Chondrocyte (in vitro differentiated cells): ENCODE measurements at places on chromosomes 7 and 10. TPM values are rescaled to one million over a fixed set of nuclear protein-coding genes. Genes with fewer than 3 reads are reported as not detected.

DNA sequence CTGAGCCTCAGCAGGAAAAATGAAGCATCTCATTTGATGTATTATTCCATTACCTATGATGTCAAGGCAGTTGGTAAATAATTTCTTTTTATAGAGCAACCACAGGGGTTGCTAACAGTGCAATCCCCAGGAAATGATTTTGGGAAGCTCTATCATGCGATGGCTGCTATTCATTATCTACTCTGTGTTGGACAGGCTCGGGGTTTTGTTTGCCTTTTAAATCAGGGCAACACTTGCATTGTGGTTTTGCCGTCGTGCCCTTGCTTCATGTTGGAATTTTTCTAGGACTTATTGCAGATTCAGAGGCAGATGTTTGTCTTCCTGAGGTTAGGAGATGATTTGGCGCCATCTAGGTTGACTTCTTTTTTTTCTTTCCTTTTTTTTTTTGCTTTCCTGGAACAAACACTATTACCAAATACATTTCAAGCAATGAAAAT is 128.4 kb downstream of the BICC1 start:
- no peaks in the 10 kb centered on the region for H3K36me3 ChIP-seq
- no peak for DNase-seq
- H3K27me3 ChIP-seq, result no peaks in the 10 kb centered on the region
- peaks cover 71% of the 10 kb centered on the region for H3K4me1 ChIP-seq
- peak overlapping the region; percentile 55 for H3K27ac ChIP-seq

Gene WNT8B
- total RNA-seq, result not detected in 3 replicates

Gene EIF4H
- 209 to 219 TPM (median 217 TPM) in 3 replicates for total RNA-seq

Gene NEUROD6
- total RNA-seq, result not detected in 3 replicates

GRCh38 chr7:14507617-14508016 is 394.9 kb downstream of the DGKB start:
- no peak for DNase-seq
- H3K36me3 ChIP-seq, result peaks cover 2% of the 10 kb centered on the region
- H3K4me1 ChIP-seq, result peaks cover 8% of the 10 kb centered on the region
- no peak overlapping the region for H3K27ac ChIP-seq

GRCh38 chr10:63114031-63114814 is 18.9 kb upstream of the NRBF2 start:
- H3K4me1 ChIP-seq, result peaks cover 33% of the 10 kb centered on the region
- H3K27ac ChIP-seq, result peak overlapping the region; percentile 94
- H3K4me3 ChIP-seq, result no peak overlapping the region
- H3K36me3 ChIP-seq, result no peaks in the 10 kb centered on the region
- no peaks in the 10 kb centered on the region for H3K27me3 ChIP-seq

Gene PTPRN2
- 0.30 to 0.51 TPM (median 0.36 TPM) in 3 replicates for total RNA-seq

DNA sequence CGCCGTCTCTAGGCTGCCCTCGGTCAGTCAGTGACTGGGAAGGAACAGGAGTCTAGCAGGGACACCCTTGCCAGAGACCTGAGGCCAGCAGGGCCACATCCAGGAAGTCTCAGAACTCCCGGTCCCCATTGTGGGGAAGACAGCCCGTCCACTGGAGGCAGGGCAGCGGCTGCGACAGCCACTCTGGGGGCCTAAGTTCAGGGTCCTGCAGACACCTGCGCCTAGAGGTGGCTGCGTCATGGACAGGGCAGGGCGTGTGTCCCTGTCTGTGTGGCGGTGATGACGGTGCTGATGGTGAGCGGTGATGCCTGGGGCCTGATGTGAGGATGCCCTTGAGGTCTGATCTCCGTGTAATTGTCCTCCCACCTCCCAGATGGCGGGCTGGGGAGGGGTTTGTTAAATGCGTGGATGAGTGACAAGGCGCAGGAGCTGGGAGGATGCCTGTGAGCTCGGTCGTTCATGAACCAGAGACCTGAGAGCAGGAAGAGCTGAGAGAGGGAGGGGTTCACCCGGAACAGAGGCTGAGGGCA is 537.9 kb upstream of the FOXK1 start:
- H3K4me1 ChIP-seq, result peaks cover 12% of the 10 kb centered on the region
- H3K4me3 ChIP-seq, result peak overlapping the region; percentile 66
- DNase-seq, result peak; percentile 73
- no peak overlapping the region for H3K27ac ChIP-seq
- H3K27me3 ChIP-seq, result peaks cover 6% of the 10 kb centered on the region

DNA sequence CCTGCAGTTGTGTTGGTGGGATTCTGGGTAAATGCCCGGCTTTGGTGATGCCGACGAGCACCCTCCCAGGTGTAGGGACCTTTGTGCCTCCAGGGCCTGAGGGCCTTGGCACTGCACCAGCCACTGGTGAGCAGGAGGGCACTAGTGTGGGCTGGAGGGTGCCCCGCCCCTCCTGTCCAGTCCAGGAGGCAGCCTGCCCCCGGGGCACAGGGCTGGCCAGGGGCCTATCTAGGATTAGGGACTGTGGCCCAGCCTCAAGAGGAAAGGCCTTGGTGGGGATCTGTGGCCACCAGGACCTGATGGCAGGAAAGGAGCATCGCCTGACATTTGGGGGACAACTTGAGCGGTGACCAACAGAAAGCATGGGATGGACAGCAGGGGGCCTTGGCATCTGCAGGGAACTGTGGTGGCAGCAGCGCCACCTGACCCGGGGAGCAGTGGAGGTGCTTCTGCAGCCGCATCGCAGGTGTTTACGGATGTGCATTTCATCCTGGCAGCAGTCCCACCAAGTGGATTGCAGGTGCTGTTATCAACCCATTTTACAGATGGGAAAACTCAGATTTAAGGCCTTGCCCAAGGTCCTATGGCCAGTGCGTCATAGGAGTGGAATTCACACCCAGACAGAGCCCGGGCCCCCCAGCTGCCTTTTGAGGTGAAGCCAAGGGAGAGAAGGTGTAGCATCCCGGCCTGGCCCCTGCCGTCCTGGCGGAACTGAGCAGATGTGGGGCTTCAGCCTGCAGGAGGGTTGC is 11.1 kb downstream of the ZNF316 start:
- no peak overlapping the region for H3K27ac ChIP-seq
- peaks cover 11% of the 10 kb centered on the region for H3K36me3 ChIP-seq
- H3K4me1 ChIP-seq, result no peaks in the 10 kb centered on the region
- H3K27me3 ChIP-seq, result no peaks in the 10 kb centered on the region
- DNase-seq, result no peak
- no peak overlapping the region for H3K4me3 ChIP-seq

GRCh38 chr10:68406111-68406814 is 814 bp downstream of the RUFY2 start:
- H3K36me3 ChIP-seq, result peaks cover 3% of the 10 kb centered on the region
- DNase-seq, result no peak
- peaks cover 42% of the 10 kb centered on the region for H3K4me1 ChIP-seq
- no peaks in the 10 kb centered on the region for H3K27me3 ChIP-seq
- peak overlapping the region; percentile 87 for H3K4me3 ChIP-seq
- H3K27ac ChIP-seq, result peak overlapping the region; percentile 91

DNA sequence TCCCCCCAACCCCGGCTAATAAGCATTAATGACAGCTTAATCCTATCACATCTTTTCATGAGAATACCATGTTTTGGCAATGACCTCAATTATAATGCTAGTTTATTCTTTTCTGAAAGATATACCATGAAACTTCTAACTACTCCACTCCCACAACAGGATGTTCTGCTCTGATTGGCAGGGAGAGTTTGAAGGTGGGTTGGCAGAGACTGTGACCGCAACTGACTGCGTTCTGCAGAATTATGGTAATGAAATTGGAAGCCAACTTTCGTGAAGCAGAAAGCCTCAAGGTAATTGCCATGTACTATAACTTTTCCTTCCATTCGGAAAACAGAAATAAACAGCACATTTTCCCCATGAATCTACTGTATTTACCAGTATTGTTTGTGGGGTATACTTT is 288.2 kb upstream of the SEMA3D start:
- H3K4me1 ChIP-seq, result peaks cover 21% of the 10 kb centered on the region
- DNase-seq, result no peak
- no peak overlapping the region for H3K4me3 ChIP-seq
- no peak overlapping the region for H3K27ac ChIP-seq
- no peaks in the 10 kb centered on the region for H3K27me3 ChIP-seq

- DNase-seq, result no peak
- H3K36me3 ChIP-seq, result no peaks in the 10 kb centered on the region
- H3K27ac ChIP-seq, result peak overlapping the region; percentile 99
- peaks cover 56% of the 10 kb centered on the region for H3K4me1 ChIP-seq
- no peaks in the 10 kb centered on the region for H3K27me3 ChIP-seq
- H3K4me3 ChIP-seq, result no peak overlapping the region
These were observed 188.1 kb upstream of the CELF2 start for GRCh38 chr10:10829576-10829975.
